ENCODE measurements at places on chromosomes 16 and 17.

- DNase-seq: no peak
These were observed 529.8 kb upstream of the GOT2 start for GRCh38 chr16:59263955-59264354.

- no peak for DNase-seq
These were observed 5.3 kb downstream of the MYCBPAP start for GRCh38 chr17:50513495-50513894.

DNA sequence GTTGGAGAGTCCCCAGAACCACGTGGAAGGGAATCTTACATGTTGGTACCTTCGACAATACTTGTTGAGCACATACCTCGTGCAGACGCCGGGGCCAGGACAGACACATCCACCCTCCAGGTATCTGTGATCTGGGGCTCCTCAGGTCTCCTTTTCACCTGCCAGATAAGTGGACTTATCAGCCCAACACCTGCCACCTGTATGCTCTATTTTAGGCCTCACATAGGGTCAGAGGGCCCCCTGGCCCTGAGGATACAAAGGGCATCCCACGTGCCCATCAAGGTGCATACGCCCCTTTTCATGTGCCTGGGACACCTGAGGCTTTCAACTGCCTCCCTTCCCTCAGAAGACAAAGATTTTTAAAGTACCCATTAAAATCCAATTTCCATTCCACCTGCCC lies 212.7 kb downstream of the MRTFB start:
- no peak for DNase-seq

DNA sequence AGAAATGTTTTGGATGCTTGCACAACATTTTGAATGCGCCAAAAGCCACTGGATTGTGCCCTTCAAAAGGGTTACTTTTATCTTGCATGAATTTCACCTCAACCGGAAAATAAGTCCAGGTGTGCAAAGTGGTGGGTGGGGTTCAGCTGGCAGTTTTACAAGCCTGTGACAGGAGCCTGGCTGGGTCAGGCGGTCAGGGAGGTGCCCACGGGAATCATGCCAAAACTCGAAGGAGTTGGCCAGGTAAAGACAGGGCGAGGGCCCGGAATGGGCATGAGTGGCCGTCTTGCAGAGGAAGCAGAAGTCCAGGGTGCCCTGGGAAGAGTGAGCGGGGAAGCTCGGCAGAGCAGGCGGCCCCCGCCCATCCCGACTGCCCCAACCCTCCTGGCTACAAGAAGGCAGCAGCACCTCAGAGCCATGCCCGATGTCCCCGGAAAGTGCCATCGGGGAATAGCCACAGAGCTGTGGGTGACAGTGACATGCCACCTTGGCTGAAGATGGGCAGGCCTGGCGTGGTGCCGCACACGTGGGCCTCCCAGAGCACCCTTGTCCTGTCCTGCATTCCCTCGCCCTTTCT lies 19.1 kb upstream of the CACNG1 start:
- no peak for DNase-seq

GRCh38 chr17:48427598-48427997 lies 2.4 kb downstream of the SKAP1 start:
- no peak for DNase-seq

- DNase-seq: peak; percentile 15
These were observed 57.7 kb upstream of the RPL38 start for GRCh38 chr17:74145756-74146155.
